ENCODE measurements at places on chromosomes 16 and 17.
A peak's percentile ranks its signal among the peaks of the same experiment; 100 is the strongest.

DNA sequence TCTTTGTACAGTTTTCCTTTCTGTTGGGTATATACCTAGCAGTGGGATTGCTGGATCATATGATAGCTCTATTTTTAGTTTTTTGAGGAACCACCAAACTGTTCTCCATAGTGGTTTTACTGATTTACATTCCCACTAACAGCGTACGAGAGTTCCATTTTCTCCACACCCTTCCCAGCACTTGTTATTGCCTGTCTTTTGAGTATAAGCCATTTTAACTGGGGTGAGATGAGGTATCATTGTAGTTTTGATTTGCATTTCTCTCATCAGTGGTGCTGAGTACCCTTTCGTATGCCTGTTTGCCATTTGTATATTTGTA lies 887 bp upstream of the EVI2B start:
- DNase-seq: no peak

- DNase-seq: no peak
Observed at GRCh38 chr17:67050471-67051154, 6.3 kb downstream of the CACNG1 start.

DNA sequence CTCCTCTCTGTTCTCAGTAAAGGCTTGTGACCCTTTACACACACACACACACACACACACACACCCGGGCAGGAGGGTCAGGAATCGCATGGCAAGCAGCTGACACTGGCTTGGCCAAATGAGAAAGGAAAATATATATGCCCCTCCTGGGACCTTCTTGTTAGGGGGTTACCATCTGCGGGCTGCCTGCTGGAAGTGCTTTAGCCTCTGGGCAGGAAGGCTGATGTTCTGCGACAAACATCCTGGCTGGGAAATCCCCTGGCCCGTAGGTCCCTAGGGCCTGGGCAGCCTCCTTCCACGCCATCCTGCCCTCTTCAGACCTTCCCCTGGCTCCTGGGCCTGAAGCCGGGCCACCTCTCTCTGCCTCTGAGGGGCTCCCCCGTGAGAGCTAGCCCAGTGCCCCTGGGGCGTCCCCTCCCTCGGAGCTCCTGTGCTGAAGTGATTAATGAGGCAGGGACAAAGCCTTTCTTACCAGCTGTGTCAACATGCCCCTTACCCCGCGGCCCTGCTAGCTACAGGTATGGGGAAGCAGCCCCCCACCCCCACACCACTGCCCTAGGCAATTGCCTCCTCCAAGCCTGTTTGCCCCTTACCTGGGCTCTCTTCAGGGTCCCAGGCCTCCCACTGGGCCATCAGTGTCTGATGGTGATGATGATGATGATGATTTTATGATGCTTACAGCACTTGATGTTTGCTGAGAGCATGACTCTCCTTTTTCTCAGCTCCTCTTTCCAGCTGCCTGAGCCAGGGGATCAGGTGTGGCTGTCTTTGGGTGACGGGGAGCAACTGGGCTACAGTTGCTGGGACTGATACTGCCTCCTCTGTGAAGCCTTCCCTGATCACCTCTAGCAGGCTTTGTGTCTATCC lies 32.8 kb upstream of the ETV4 start:
- DNase-seq: peak; percentile 0

- no peak for DNase-seq
Observed at GRCh38 chr17:50396261-50397110, 837 bp downstream of the LRRC59 start.
